Effector memory CD8-positive, alpha-beta T cell (primary cell): ENCODE measurements at places on chromosomes 7 and 10.

DNA sequence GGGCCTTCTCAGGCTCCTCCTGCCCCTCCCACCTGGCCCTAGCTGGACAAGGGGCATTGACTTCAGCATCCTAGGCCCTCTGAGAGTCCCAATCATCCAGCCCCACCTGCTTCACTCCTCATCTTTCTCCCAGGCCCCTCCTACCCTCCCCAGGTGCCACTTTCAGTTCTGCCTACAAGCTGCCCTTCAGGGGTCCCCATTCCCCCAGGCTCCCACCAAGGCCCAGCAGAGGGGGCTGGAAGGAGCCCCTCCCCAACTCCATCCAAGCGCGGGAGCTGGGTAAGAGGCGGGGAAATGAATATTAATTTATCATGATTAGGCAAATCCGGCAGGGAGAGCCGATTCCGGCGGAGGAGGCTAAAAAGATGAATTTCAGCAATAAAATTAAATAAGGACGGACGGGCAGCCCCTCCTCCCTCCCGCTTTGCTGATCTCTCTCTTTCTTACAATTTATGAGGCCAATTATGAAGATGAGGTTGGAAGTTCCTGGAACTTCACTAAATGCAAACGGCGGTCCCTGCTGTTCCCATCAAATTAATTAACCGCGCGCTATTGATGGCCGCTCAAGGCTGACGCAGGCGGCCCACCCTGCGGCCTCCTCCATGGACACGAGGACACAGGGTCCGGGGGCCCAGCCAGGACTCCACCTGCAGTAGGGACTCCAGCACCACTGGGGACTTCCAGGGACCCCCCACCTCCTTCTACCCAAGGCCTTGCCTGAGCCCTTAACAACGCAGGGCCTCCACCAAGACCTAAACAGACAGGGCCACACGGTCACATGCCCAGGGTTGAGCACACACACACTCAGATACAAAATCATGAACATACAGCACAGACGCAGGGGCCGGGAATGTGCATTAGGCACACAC is 13.9 kb downstream of the POLL start:
- DNase-seq: no peak

- DNase-seq: no peak
Measured at GRCh38 chr7:157136372-157136771, 2.4 kb upstream of the UBE3C start.

DNA sequence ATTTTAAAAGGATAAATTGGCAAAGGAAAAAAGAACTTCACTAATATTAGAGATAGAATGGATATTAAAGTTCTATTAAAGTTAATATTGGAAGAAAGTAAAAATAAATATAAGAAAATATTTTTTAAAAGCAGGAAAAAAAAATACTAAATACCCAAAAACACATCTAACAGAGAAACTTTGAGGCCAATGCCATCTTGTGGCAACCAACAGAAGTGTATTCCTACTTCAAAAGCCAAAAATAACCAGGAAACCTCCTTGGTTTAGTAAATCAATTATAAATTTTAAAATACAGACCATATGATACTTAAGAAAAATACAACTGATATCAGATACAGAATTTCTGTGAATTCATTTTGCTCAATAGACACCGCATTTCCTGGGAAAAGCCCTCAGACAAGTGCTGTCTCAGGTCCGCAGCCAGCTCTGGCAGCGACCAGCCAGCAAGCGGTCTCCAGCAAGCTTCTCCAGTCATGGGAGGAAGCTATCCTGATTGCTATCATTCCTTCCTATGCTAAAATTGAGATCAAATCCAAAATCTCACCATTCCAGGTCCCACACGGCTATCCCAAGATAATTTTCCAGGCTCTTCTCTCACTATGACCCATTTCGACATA is 65.3 kb downstream of the LMBR1 start:
- DNase-seq: no peak

DNA sequence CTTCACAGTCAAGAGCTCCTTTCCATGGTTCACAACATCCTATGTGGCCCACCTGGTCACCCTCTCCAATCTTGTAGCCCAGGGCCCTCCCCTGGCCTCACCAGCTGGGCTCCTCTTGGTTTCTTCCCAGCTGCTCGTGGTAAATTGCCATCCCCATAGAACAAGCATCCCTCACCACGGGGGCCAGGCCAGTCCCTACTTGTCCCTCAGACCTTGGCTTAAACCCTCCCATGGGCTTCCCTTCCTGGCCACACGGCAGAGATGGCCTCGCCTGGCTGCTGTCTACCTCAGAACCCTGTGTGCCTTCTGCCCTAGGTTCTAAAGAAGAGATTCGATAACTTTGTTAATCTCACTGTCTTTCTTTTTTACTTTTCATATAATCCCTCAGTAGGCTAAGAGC is 153.3 kb upstream of the TCERG1L start:
- DNase-seq: no peak

GRCh38 chr7:38051786-38052185 is 126.3 kb upstream of the STARD3NL start:
- DNase-seq: no peak

- no peak for DNase-seq
Measured at GRCh38 chr7:43077732-43078391, 34.6 kb upstream of the HECW1 start.

GRCh38 chr10:114992189-114992775 is 54.3 kb downstream of the TRUB1 start:
- DNase-seq: no peak

- no peak for DNase-seq
Measured at GRCh38 chr7:141462958-141463357, 88.3 kb upstream of the AGK start.

DNA sequence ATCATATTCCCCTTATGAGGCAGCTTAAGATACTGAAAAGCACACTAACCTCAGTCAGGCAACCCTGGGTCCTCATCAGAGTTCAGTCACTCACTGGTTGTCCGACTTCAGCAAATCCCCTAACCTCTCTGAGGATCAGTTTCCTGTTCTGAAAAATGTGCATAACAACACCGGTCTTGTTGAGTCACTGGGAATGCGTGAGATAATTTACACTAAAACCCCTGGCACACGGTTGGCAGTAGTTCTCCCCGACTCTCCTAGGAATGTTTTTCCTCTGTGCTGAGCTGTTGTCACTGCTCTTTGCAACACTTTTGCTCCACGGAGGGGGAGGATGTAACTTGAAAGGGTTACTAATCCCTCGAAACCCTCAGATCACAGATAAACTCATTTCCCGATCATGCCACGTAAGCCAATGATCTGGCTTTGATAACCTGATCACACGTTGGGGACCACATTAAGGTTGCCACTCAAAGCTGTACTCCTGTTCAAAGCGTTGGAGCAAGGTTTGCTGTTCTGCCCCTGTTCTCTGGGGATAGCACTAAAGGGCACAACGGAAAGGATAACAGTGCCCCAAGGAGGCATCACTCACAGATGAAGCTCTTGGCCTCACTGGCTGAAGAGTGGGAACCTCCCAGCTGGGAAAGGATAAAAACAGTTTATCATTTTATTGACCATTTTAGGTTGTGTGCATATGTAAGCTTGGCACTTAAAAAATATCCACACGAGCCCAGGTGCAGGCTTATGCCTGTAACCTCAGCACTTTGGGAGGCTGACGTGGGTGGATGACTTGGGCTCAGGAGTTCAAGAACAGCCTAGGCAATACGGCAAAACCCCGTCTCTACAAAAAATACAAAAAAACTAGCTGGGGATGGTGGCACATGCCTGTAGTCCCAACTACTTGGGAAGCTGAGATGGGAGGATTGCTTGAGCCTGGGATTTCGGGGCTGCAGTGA is 5.0 kb upstream of the RBM17 start:
- no peak for DNase-seq

GRCh38 chr10:119105155-119105554 is 1.2 kb downstream of the DENND10 start:
- DNase-seq: no peak

DNA sequence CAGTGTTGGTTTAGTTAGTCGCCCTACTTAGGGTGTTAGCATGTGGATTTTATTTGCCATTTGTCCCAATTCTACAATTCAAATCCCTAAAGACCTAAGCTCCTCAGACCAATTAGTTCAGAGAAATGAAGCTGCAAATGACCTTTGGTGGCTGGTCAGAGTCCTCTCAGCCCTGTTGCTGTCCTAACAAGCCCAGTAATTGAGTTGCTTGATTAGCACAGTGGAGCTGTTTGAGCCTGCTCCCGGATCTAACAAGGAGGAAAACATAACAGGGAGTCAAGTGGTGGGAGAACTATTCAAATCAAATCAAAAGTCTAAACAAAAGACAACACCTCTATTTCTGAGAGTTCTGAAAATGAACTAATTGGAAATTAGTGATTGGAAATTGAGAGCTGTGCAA is 22.1 kb downstream of the ZDHHC6 start:
- no peak for DNase-seq

DNA sequence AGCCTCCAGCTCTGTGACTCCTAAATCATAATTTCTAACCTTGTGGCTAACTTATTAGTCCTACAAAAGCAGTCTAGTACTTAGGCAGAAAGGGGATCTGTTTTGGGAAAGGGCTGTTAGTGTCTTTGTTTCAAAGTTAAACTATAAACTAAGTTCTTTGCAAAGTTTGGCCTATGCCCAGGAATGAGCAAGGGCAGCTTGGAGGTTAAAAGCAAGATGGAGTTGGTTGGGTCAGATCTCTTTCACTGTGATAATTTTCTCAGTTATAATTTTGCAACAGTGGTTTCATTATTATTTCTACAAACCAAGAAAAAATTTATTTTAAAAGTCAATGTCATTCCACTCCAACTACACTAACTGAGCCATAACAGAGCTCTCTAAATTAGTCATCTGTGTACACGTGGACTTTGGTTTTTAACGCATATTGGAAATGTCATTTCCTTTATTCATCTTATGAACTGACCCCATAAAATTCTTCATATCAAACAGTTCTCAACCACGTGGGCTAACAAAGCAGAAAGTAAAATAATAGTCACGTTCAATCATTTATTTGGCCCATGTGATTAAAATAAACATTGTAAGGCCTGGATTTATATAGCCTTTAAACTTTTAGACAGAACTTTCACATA is 143.2 kb upstream of the C7orf33 start:
- DNase-seq: no peak

GRCh38 chr7:81294897-81295515 is 376.2 kb upstream of the SEMA3C start:
- no peak for DNase-seq

DNA sequence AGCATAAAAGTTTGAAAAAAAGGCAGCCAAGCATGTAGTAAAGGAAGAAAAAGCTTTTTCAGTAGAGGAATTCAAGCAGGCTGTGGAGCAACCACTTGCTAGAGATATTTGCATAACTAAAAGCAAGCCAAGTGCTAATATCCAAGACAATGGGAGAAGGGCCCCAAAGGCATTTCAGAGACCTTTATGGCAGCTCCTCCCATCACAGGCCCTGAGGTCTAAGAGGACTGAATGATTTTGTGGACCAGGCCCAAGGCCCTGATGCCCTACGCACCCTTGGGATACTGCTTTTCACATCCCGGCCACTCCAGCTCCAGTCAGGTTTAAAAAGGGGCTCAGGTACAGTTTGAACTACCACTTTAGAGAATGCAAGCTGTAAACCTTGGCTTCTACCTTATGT is 261.7 kb upstream of the SEMA3C start:
- DNase-seq: no peak

DNA sequence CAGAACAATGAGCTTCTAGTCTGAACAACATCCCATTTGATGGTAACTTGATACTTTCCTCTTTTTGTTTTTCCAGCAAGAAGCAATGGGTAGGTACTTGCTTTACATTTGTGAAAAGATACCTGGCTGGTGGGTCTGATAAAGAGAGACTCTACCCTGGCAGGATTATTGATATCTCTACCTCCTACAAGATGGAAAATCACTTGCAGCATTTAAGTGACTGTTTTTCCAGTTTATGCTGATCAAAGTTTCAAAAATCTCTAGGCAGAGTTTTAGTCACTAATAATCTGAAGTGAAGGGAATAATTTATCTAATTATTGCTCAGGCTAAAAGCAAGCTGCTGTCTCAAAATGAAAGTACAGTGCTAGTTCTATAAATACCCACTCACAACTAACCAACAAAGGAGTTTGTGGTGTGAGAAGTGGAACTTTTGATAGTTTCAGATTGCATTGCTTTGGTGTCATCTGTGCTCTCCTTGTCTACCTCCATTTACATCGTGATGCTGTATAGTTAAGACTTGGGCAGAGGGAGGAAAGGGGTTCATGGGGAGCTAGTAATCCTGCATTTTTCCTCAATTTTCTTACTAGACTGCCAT is 86.0 kb upstream of the ANKRD1 start:
- no peak for DNase-seq

DNA sequence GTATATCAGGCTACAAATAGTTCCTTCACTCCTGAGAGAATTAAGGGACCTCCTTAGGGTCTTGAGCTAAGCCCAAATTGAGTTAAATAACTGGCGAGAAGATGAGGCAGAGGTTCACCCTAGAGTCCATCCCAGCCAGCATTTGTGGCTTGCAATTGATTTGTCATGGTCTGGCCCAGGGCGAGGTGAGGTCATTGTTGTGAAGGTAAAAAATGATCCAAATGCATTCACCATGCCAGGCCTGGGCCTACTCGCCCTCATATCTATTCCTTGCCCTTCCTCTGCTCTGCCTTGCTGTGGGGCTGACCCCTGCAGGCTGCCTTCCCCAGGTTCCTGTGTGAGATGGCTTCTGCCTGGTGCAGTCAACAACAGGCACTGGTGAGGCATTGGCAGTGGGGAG is 207.2 kb downstream of the ZNF365 start:
- no peak for DNase-seq

GRCh38 chr7:47940088-47941013 is 7.9 kb downstream of the PKD1L1 start:
- no peak for DNase-seq

- DNase-seq: no peak
Measured at GRCh38 chr7:143449793-143450192, 6.5 kb downstream of the TAS2R60 start.

DNA sequence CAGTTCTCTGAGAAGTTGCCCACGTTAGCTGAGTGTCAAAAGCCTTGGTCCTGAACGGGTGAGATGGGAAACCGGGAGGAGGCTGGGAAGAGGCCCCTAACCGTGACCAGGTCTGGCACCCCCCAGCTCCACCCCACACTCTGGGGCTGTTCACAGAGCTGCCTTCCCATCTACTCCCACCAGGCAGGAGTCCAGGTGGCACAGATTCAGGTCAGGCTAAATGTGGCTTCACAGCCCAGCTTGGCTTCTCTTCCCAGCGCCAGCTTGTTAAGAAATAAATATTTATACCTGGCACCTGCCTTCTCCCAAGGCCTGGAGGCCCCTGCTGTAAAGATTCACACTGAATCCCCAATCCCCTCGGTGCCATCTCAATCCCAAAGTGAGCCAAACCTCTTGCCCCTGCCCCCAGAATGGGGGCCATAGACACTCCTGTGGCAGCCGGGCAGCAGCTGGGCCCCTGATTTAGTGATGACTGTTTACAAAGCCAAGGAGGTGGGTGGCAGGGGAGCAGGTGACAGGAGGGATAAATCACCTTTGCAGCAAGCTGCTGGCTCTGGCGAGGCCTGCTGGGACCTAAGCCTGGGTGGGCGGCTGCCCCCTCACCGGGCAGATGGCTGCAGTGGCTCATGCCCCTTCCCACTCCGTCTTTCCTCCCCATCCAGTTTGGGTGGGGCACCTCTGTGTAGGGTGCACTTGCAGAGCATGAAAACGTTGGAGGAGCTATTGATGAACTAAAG is 72.5 kb downstream of the GOLGA7B start:
- DNase-seq: no peak

- no peak for DNase-seq
Measured at GRCh38 chr7:44213206-44213876, 12.6 kb downstream of the YKT6 start.

- no peak for DNase-seq
Measured at GRCh38 chr10:21427804-21428481, 97.5 kb downstream of the SKIDA1 start.
